ENCODE measurements at places on chromosomes 7 and 10.

DNA sequence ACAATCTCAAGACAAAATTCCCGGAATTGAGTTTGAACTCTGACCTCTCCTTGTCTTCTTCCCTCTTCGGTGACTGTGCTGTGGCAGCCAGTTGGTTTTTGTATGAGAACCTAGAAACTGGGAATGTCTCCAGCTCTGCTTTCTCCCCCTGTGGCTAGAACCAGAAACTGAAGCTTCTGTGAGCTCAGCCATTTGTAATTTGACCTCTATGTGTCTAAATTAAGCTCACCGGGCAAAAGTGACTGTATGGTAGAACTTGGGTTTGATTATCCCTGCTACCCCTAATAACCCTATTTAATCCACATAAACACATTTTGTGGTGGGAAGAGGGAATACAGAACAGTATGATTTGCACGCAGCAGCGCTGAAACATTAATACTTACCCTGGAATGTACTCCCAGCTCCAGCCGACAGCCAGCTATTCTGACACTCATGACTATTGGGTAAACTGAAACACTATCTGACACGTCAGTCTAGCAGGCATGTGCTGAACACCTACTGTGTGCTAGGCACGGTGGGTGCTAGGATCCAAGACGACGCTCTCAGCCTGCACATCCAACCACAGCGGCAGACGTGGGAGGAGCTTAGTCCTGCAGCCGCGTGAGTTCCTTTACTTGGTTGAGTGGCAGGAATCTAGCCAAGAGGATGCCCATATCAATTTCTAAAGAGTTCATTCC, 324.8 kb downstream of the SFMBT2 start:
- no peak overlapping the region for H3K27ac ChIP-seq
- no peaks in the 10 kb centered on the region for H3K27me3 ChIP-seq
- H3K36me3 ChIP-seq: no peaks in the 10 kb centered on the region
- no peak overlapping the region for H3K4me3 ChIP-seq
- H3K4me1 ChIP-seq: peaks cover 16% of the 10 kb centered on the region
- DNase-seq: no peak

- H3K4me1 ChIP-seq: no peaks in the 10 kb centered on the region
- no peaks in the 10 kb centered on the region for H3K27me3 ChIP-seq
- H3K4me3 ChIP-seq: no peak overlapping the region
- no peak for DNase-seq
- no peaks in the 10 kb centered on the region for H3K36me3 ChIP-seq
- H3K27ac ChIP-seq: no peak overlapping the region
Observed at GRCh38 chr7:39659356-39660013, 36.1 kb downstream of the RALA start.

DNA sequence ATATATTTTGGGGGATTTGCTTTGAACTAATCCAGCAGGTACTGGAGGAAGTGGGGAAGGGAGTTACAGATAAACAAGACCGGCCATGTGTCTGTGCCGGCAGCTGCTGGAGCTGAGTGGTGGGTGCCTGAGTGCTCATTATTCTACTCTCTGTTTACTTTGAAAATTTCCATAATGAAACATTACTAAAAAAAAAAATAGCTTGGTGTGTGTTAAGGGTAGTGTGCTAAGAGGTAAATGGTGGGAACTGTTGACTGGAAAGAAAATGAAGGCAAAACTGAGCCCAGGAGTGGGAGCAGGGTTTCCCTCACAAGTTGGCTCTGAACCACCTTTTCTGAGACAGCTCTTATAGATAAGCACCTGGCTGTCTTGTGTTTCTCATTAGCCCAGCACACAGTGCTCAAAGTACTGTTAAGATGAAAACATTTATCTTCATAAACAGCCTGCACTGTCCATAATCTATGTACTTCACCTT, 50.6 kb downstream of the PARD3 start:
- no peak overlapping the region for H3K4me3 ChIP-seq
- no peaks in the 10 kb centered on the region for H3K36me3 ChIP-seq
- no peak for DNase-seq
- no peaks in the 10 kb centered on the region for H3K27me3 ChIP-seq
- H3K4me1 ChIP-seq: peaks cover 15% of the 10 kb centered on the region
- H3K27ac ChIP-seq: no peak overlapping the region

GRCh38 chr10:70851597-70852475, 36.1 kb downstream of the SGPL1 start:
- H3K36me3 ChIP-seq: peaks cover 30% of the 10 kb centered on the region
- no peak overlapping the region for H3K27ac ChIP-seq
- H3K4me3 ChIP-seq: no peak overlapping the region
- no peak for DNase-seq
- H3K4me1 ChIP-seq: no peaks in the 10 kb centered on the region

- H3K4me3 ChIP-seq: no peak overlapping the region
- no peaks in the 10 kb centered on the region for H3K36me3 ChIP-seq
- no peaks in the 10 kb centered on the region for H3K27me3 ChIP-seq
- peaks cover 4% of the 10 kb centered on the region for H3K4me1 ChIP-seq
Observed at GRCh38 chr7:18535810-18536415, 40.4 kb downstream of the HDAC9 start.

- H3K27ac ChIP-seq: no peak overlapping the region
- no peaks in the 10 kb centered on the region for H3K27me3 ChIP-seq
- H3K4me3 ChIP-seq: no peak overlapping the region
- no peaks in the 10 kb centered on the region for H3K36me3 ChIP-seq
- no peaks in the 10 kb centered on the region for H3K4me1 ChIP-seq
Observed at GRCh38 chr7:155426543-155427410, 31.2 kb upstream of the EN2 start.

Data from H1 (cell line).